Natural killer cell (primary cell): ENCODE measurements at places on chromosomes 5 and 9.

- no peak for DNase-seq
Measured at GRCh38 chr5:147391781-147392180, 118.1 kb downstream of the DPYSL3 start.

GRCh38 chr9:19160085-19160484, 32.8 kb upstream of the PLIN2 start:
- DNase-seq: no peak

GRCh38 chr5:58770136-58770535, 187.3 kb downstream of the RAB3C start:
- DNase-seq: no peak

DNA sequence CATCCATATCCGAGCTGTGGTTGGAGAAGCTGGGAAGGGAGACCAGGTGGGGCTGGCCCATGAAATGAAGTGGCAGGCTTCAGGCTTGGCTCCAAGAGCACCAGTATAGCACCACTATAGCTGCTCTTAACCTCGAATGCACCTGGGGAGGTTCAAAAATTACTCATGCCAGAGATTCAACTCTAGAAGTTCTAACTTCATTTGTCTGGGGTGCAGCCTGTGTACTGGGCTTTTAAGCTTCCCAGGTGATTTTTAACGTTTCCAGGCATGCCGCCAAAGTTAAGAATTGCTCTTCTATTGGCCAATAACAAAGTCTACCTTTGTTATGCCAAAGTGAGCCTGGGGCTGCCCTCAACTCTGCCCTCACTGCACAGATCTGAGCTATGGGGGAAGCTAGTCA, 458 bp downstream of the PRSS3 start:
- DNase-seq: no peak

GRCh38 chr9:83649515-83649914, 26.6 kb downstream of the IDNK start:
- DNase-seq: no peak

- DNase-seq: no peak
Measured at GRCh38 chr9:20397348-20397747, 225.0 kb downstream of the MLLT3 start.

- no peak for DNase-seq
Measured at GRCh38 chr9:107219486-107220077, 63.5 kb upstream of the RAD23B start.

- no peak for DNase-seq
Measured at GRCh38 chr5:181031716-181032115, 8.3 kb upstream of the BTNL9 start.

- DNase-seq: no peak
Measured at GRCh38 chr9:5688109-5688508, 59.2 kb downstream of the RIC1 start.

GRCh38 chr5:57831932-57832331, 349.3 kb upstream of the ACTBL2 start:
- DNase-seq: no peak

- DNase-seq: peak; percentile 31
Measured at GRCh38 chr5:134813407-134813806, 32.4 kb upstream of the C5orf24 start.
